Mucosa of descending colon (tissue), 3 donors: ENCODE measurements at places on chromosomes 5 and 9. TPM values are rescaled to one million over a fixed set of nuclear protein-coding genes. Genes with fewer than 3 reads are reported as not detected.

Gene TAF11L2
- not detected for total RNA-seq

Gene EQTN
- 1.4 TPM for total RNA-seq

Gene IL3
- total RNA-seq = not detected

Gene HAND1
- total RNA-seq = 1.8 TPM

Gene SLC6A19
- 29.2 TPM for total RNA-seq

Gene IL9
- not detected for total RNA-seq

Gene ZNF608
- 27.2 TPM for total RNA-seq

Gene KIF4B
- not detected for total RNA-seq

Gene HK3
- total RNA-seq = 12.8 TPM

Gene STC2
- 1.4 TPM for total RNA-seq

Gene MOB3B
- 34.6 TPM for total RNA-seq

Gene SPAG8
- 0.84 TPM for total RNA-seq

Gene FGD3
- 5.4 TPM for total RNA-seq

Gene OR13C4
- not detected for total RNA-seq

Gene P4HA2
- total RNA-seq = 47.0 TPM

Gene SMIM32
- 7.9 TPM for total RNA-seq

Gene IFNA17
- total RNA-seq = not detected

Gene SPAAR
- total RNA-seq = 2.0 TPM

Gene PCDHB3
- total RNA-seq = 1.9 TPM

Gene PCDHA9
- 0.16 TPM for total RNA-seq

Gene PIGO
- 32.9 TPM for total RNA-seq

Gene CDC20B
- not detected for total RNA-seq

Gene DMRT3
- not detected for total RNA-seq

Gene CARTPT
- total RNA-seq = not detected
